ENCODE measurements at places on chromosomes 5 and 9.

DNA sequence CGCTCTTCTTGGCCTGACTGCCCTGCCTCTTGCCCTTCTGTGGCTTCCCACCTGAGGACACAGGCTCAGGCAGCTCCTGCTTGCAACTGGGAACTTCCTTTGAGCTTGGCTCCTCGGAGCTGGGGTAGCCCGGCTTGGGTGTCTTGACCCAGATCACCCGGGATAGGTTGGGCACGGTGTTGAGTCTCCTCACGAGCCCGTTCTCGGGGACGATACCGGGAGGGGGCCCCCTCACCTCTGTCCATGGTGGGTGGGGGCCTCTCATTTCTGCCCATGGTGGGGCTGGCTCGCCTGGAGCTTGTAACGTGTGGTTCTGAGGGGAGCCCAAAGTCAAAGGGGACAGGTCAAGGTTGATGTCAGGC is 7.8 kb upstream of the DDX41 start:
- no peak for DNase-seq

GRCh38 chr5:145859453-145859852 is 13.4 kb downstream of the GRXCR2 start:
- no peak for DNase-seq

DNA sequence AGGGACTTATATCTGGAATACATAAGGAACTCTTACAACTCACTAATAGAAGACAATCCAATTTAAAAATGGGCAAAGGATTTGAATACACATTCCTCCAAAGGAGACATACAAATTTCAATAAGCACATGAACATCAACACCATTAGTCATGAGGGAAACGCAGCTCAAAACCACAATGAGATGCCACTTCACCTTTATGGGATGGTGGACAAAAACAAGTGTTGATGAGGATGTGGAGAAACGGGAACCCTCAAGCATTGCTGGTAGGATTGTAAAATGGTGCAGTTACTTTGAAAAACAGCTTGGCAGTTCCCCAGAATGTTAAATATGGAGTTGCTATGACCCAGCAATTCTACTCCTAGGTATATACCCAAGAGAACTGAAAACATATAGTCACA is 72.7 kb upstream of the IER5L start:
- DNase-seq = no peak

GRCh38 chr9:95880021-95880690 is 4.7 kb downstream of the ERCC6L2 start:
- DNase-seq = no peak

DNA sequence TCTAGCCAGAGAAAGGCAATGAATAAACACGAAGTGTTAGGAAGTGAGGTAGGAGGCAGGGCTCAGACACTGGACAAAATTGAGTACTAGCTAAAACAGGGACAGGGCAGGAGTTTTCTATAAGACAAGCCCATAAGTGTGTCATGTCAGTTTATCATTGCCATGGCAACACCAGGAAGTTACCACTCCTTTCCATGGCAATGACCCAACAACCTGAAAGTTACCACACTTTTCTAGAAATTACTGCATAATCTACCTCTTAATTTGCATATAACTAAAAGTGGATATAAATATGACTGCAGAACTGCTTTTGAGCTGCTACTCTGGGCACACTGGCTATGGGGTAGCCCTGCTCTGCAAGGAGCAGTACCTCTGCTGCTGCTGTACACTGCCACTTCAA is 442.5 kb upstream of the COX7C start:
- no peak for DNase-seq

DNA sequence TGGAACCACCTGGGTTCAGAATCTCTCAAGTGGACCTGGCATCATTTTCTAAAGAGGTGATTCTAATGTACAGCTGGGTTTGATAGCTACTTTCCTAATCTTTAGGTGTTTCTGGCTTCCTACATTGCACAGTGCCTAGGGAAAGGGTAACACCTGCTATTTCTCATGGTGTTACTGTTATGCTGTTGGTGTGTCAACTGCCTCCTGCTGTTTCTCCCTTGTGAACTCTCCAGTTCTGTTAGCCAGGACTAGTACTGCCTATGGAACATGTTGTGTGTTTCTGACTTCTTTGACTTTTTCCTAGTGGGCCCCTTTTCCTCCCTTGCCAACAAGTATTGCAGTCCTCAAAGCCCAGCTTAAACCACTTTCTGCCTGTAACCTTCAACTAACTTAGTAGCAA is 5.5 kb downstream of the ARHGEF28 start:
- DNase-seq = no peak

DNA sequence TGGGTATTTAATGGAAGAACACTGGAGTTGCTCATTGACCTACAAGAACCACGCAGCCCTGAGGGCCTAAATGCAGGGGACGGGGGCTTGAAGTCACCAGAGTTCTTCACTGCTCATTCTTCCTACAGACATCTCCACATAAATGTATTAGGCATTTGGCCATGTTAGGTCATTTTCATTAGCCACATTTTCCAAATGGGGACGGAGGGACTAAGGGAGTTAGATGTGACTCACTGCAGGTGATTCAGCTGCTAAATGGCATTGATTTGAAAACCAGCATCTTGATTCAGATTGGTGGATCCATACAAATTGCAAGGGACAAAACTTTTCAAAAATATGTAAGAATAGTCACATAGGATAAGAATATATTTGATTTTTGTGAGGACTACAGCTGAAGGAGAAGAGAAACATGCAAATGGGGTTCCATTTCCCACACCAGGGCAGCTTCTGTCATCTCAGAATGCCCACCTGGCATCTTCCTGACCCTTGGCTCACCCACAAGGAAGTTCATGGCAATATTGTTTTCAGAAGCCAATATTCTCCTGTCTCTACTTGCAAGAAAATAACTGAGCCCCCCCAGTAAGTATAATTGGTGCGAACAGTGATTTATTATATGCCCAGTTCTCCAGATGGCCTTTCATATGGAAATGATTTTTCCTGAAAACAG is 264.8 kb downstream of the DOCK8 start:
- DNase-seq = no peak

DNA sequence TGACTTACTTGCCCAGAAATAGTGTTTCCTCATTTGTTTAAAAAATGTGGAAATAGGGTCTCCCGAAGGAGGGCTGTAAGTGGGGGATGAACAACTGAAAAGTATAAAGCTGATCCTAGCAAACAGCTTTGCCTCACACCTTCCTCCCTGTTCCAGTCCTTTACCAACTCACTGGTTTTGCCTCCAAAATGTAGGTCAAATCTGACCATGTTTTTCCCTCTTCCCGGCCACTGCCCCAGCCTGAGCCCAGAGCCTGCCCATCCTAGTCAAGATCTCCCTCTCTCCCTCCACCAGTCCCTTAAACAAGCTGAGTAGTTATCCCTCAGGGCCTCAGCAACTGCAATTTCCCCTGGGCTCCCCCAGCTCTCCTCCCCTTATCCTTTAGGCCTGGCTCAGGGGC is 82.4 kb upstream of the FBXW11 start:
- DNase-seq = no peak

GRCh38 chr5:54541823-54542783 is 24.5 kb downstream of the SNX18 start:
- DNase-seq = no peak

GRCh38 chr5:168292786-168293696 is 1.6 kb downstream of the WWC1 start:
- no peak for DNase-seq

DNA sequence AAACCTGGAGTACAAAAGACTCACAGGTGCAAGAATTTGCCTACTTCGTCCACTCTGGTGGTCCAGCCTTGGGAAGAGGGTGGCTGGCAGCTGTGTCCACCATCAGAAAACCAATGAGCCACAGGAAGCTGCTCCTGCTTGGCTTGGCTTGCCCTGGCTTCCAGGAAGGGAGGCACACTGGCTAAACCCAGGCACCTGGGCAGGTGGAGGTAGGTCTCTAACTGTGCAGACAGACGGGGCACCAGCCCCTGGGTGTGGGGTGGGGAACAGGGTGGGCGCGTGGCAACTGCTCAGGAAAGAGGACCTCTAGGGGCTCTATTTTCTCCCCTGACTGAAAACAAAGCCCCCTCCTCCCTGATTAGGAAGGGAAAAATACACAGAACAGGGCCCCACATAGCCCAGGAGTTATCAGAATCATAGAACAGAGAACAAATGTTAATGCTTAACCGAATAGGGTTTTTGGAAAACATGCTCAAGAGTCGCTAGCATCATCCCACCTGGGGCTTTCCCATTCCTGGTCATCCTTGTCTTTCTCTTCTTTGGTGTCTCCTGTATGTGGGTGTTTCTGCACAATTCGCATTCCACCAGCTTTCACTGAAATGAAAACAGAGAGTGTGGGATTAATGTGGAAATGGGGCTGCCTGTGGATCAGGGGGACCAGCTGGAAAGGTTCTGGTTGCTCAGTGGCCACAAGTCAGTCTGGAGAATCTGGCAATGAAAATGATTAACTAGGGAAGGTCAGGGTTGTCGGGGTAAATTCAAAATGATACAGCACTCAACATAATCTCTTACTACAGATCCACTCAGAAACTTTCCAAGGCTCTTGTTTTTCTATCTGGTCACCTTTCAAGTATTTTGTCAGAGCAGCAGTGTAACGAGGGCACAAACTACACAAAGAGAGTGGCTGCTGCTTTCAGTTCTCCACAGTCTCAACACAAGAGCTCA is 13.1 kb downstream of the DAP start:
- DNase-seq = no peak

DNA sequence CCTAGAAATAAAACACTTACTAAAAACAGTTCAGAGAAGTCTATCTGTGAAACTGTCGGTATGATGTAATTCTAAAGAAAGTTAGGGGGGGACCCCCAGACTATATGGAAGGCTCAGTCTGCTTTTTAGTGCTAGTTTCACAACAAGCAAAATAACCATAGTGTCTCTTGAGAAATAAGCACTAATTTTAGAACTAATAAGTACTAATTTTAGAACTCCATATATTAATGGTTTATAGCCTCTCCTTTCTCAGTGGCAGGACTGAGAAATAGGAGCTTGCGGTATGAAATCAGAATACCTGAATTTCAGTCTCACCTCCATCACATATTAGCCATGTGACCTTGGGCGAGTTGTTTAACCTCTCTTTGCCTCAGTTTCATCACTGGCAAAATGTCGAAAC is 1.4 kb upstream of the PHF24 start:
- no peak for DNase-seq

DNA sequence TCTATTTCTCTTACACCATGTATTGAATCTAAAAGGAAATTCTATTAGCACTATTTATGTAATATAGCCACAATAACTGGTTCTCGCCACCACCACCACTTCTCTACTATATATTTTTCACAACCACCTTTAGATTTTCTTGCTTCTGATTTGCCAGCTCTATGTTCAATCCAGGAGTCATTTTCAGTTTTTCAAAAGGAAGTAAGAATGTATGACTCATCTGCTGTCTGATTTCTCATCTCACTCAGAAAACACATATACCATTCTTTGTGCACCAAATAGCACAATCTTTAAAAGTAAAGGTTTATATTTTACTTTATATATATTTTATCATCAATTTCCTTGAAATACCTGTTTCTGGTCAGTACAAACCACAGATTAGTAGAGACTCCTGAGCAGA is 1127.5 kb downstream of the TAF11L14 start:
- no peak for DNase-seq

- DNase-seq = no peak
Measured at GRCh38 chr5:150142185-150142958, 13.3 kb downstream of the PDGFRB start.

- DNase-seq = no peak
Measured at GRCh38 chr5:158434749-158435148, 575.8 kb upstream of the CLINT1 start.

- DNase-seq = no peak
Measured at GRCh38 chr5:169785771-169786618, 148.9 kb downstream of the DOCK2 start.

DNA sequence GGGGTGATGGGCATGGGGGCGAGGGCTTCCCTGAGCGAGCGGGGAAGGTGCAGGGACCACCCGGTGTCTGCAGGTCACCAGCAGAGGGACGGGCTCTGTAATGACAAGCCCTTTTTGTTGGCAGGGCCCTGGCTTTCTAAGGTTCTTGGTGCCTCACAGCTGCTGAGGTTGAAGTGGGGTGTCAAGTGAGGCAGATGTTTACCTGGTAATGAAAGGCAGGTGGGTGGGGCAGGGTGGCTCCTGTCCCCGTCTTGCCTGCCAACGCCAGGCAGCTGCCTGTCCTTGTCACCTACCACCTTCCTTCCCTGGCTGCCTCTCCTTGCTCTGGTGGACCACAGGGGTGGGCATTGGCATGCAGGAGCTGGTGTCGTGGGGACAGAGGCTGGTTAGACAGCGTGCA is 41.0 kb upstream of the SEMA4D start:
- no peak for DNase-seq

GRCh38 chr5:36070687-36071571 is 4.2 kb upstream of the UGT3A2 start:
- DNase-seq = no peak

GRCh38 chr9:34382879-34383278 is 6.2 kb upstream of the MYORG start:
- no peak for DNase-seq

GRCh38 chr9:80146466-80146865 is 574.7 kb downstream of the TLE4 start:
- DNase-seq = no peak

DNA sequence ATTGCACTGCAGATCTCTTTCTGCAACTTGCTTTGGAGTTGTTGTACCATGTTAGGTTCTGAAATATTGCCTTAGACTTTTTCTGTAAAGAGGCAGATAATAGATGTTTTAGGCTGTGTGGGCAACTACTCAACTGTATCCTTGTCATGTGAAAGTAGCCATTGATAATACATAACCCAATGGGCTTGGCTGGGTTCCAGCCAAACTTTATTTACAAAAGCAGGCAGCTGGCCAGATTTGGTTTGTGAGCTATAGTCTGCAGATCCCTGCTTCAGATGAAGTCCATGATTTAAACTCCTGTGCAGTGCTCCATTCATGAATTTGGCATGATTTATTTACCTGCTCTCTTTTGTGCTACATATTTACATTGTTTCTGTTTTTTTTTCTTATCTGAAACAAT is 300.4 kb downstream of the IRX2 start:
- DNase-seq = no peak

GRCh38 chr9:676780-677438 is 164.6 kb upstream of the DMRT1 start:
- peak; percentile 9 for DNase-seq

GRCh38 chr5:73960023-73960422 is 334.0 kb downstream of the ARHGEF28 start:
- no peak for DNase-seq
